ENCODE measurements at places on chromosomes 16 and 17.

DNA sequence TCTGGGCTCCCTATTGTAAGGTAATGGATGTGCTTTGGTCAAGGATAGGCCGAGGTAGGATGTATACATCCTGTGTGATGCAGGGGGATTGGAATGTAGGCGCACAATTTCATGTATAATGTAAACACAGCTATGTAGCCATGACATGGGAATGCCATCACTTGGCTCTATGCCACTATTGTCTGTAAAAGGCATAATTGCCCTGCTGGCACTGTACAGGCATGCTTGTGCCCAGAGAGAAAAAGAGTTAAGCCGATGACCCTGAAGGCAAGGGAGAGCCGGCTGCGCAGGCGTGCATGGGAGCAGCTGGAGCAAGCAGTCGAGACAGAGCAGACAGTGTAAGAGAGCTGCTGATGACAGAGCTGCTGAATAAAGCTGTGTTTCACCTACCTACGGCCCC, 212.5 kb upstream of the CPHXL start:
- DNase-seq = no peak

GRCh38 chr17:47280072-47280811, 26.6 kb downstream of the ITGB3 start:
- DNase-seq = no peak

DNA sequence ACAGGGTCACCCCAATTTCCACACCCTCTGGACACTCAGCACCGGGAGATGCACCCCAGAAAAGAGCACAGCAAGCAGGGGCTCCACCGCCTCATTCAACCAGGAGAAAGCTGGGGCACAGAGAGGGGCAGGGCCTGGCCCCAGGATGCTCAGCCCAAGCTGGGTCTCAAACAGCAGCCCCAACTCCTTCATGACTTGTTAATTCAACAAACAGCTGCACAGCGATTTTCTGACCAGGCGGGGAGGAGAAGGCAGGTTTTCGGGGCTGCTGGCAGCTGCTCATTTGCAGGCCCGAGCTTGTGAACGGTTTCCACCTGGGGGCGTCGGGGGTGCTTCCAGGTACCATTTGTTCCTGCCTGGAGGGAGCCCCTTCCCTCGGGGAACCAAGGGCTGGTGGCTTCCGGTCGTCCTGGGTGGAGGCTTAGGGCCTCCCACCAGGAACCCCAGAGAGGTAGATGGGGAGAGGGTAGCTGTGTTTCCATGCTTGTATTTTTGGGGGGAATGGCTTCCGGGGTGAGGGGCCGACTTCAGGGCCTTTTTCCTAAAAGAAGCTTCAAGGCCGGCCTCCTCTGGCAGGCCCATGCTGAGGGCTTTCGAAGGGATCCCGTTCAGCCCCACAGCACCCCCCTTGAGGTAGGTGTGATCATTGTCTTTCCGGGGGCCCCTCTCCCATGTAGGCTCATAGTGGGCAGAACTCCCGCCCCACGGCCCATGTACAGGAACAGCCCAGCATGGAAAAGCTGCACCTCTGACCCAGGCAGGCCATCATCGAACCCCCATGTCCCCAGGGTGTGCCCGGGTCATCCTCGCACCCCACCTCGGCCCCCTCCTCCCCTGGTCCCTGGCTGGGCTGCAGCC, 191.6 kb upstream of the GSE1 start:
- DNase-seq = no peak

DNA sequence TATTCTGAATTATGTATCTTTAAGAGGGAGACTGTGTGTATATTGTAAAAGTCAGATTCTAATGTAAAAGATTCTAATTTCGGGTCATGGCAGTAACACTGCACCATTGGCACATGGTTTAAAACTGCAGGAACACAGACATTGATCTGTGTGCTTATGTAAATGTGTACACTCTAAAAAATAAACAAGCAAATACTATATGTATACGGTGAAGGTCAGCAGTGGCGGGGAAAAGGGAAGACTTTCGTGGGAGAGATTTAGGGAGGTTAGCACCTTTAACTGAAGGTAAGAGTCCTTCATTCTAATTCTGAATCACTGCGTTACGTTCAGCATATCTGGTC, 157.8 kb upstream of the FAM20A start:
- no peak for DNase-seq

DNA sequence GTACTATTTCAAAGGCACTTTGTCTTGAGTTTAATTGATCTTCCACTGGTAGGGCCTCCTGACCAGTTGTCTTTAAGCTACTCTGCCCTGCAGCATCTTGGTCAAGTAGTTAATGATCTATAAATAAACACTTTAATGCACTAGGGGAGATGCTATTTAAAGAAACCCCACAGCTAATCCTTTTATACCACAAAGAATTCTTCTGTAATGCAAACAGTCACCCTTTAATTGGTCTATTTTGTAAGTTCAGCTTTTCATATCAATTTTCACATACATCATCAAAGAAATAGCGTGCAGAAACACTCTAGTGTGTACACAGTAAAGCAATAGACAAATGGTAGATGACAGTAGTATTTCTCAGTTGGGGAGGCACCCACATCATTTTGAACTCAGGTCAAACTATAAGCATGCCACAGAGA, 70.3 kb downstream of the PMP22 start:
- no peak for DNase-seq

- no peak for DNase-seq
Observed at GRCh38 chr16:73912281-73912680, 384.3 kb upstream of the PSMD7 start.

GRCh38 chr17:63477480-63478440, 899 bp downstream of the ACE start:
- DNase-seq = no peak

DNA sequence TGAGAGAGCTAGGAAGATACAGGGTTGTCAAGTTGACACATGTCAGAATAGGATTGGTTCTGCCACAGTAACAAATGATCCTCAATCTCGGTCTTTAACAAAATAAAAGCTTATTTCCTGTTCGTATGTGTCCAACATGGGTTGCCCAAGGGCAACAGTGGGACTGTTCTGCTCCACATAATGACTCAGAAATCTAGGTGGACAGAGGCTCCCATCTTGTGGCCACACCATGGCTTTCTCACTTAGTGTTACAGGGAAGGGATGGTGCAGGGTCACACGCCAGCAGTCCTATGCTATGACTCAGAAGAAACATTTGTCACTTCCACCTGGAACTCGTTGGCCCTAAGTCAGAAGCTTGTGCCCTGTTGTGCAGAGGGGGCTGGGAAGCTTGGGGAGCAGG, 364.9 kb downstream of the SNX29 start:
- DNase-seq = no peak

- no peak for DNase-seq
Observed at GRCh38 chr17:62706598-62707424, 79.3 kb downstream of the MRC2 start.

DNA sequence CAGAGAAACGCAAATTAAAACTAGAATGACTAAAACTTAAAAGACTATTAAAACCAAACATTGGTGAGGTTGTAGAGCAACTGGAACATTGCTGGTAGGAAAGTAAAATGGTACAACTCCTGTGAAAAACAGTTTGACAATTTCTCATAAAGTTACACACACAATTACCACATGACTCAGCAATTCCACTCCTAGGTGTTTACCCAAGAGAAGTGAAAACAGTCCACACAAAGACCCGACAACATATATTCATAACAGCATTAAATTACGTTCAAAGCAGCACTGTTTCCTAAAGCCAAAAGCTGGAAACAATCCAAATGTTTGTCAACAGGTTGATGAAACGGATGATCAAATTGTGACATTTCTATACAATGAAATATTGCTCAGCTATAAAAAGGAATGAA, 26.5 kb upstream of the ALOX12 start:
- no peak for DNase-seq

- DNase-seq = peak; percentile 69
Observed at GRCh38 chr17:31842195-31843069, 16.6 kb downstream of the COPRS start.

DNA sequence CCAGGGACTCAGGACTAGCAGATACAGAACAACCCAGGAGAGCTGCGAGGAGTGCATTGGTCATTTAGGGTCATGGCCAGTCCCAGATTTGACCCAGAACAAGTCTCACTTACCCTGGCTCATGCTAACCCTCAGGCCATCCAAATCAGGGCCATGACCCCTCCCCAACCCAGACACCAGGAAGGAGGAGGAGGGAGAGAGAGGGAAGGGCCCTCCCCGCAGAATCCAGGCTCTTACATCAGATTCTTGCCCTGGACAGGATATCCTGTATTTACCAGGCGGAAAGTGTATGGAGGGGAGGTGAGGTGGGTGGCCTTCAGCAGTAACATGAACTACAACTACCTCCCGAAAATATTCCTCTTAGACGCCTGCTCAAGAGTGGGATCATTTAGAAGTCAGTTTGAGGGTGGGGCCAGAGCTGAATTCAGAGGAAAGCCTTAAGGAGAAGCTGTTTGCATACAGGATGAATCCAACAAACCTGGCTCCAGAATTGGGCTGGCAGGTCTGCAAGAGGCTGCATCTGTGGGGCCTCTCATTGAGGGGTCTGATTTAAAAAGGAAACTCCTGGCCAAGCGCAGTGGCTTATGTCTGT, 2.1 kb downstream of the VAT1 start:
- DNase-seq = no peak

DNA sequence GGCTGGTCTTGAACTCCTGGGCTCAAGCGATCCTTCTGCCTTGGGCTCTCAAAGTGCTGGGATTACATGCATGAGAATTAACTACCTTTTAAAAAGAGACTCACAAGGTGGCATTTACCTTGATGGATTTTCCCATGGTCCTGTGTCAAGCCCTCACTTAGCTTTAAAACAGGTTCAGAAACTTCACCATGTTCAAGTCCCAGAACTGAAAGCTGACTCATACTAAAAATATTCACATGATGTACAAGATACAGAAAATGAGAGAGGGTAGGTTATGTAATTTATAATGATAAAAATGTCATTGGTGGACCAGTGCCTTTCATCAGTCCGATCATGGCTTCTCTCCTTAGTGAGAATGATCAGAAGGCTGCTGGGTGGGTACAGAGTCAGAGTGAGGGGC, 4.3 kb upstream of the AKAP1 start:
- no peak for DNase-seq
